ENCODE measurements at places on chromosomes 7 and 10. TPM values are rescaled to one million over a fixed set of nuclear protein-coding genes. Genes with fewer than 3 reads are reported as not detected.

GRCh38 chr7:31062746-31063435 lies 10.8 kb downstream of the ADCYAP1R1 start:
- no peak for DNase-seq

DNA sequence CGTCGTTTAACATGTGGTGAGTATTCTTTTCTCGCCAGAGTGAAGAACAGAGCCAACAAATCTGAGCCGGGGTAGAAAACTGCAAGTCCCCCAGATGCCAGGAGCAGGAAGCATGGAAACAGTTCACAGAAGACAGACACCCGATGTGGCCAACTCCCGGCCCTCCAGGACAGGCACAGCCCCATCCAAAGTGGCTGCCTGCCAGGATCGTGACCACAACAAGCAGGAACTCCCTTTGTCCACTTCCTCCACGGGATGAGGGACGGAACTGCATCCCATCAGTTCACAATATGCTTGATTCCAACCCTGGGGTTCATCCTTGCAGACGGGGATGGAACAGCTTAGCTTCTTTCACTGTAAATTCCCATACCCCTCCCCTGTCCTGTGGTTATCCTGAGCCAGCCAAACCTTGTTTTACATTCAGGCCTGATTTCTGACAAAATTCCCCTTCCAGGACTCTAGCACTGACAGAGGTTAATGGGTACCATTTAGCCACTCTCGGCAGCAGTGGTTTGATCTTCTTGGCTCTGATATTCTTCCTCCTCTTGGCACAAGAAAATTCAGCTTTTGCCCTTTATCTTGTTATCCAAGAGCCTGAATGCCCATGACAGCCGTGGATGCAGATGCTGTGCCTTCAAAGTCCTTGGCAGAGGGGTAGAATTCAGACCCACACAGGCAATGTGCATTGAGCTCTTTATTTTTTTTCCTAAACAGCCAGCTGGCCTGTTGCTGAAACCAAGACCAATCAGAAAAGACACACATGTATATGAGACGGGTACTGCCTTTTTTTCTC lies 105.5 kb upstream of the FAM204A start:
- DNase-seq: no peak

- DNase-seq: no peak
These were observed 73.4 kb downstream of the CAV1 start for GRCh38 chr7:116598278-116598677.

DNA sequence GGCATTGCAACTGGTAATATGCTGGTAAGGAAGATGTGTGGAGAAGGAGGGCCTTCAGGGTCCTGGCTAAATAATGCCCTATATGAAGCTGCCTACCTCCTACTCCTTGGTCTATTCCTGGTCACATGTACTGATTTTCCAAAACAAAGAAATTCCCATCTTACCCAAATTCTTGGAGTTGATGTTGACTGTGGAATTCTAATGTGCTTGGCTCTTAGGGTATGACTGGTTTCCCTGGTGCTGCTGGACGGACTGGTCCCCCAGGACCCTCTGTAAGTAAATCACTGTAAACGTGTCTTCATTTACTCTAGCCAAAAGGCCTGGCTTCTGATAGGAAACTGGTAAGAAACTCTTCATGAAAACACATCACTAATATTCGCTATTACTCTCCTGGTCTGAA lies 27.0 kb downstream of the COL1A2 start:
- DNase-seq: no peak

DNA sequence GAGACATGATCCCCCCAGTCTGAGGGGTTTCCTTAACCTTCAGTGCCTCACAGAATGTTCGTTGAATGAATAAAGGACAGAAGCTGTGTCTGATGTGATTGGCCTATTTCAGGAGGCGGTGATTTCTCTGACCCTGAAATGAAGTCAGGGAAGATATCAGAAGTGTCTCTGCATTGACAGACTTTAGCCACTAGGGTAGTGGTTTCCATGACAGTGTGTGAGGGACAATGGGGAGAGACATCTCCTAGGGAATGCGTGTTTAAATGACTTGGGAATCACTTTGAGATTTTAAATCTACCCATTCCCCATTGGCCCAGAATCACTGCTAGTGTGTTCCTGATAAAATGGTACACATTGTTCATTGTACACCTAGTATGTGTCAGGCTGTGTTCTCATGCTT lies 132.0 kb downstream of the CFAP58 start:
- no peak for DNase-seq

SNX10 gene
- 0.53 TPM for total RNA-seq

Data from bronchial epithelial cell (primary cell).